Esophagus squamous epithelium (tissue), 5 donors: ENCODE measurements at places on chromosomes 5 and 9.

GRCh38 chr9:112601636-112602035 lies 115.0 kb downstream of the KIAA1958 start:
- DNase-seq: no peak

DNA sequence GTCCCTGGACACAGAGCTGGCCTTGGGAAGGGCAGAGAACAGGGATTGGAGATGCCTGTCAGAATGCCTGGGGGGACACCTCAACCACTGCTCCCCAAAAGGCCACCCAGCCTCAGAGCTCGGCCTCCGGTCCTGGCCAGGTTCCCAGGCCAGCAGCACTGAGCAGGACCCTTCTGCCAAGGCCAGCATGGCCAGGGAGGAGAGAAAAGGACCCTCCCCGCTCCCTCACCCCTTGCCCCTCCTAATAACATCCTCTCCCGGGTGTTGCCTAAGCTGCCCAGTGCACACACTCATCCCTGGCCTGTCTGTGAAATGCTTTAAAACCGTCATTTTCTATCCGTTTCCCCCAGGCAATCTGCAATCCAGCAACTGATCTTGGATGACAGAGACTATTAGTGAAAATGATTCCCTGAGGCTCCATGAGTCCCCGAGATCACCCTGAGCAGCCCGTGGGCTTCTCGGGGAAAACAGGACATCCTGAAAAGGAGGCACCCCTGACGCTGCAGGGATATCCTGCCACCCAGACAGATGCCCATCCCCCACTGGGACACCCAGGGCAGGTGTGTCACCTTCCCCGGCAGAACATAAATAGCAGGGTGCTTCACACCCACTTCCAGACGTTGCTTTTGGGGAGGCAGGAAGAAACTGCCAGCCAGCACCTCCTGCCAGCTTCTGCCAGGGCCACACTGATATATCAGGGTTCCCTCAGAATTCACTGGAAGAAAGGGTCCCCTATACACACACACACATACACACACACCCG lies 75.3 kb downstream of the ADAMTS2 start:
- no peak for DNase-seq

DNA sequence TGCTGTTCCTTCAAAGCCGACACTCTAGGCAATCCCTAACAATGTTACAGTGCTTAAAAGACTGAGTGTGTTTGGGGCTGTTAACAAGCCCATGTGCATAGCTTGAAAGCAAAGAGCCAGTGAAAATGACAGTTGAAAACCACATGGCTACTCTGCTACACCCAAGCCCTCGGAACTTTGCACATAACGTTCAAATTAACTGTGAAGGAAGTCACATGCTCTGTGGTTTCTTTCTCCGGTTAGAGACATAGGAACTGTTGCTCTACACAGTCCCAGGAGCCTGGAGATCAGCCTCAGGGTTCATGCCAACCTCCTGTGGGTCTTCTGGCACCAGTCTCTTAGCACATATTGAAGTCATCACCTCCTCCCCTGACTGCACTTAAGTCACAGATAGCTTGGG lies 51.1 kb downstream of the C9orf152 start:
- DNase-seq: no peak

- no peak for DNase-seq
Observed at GRCh38 chr5:2836133-2836532, 84.7 kb upstream of the IRX2 start.

- DNase-seq: no peak
Observed at GRCh38 chr5:113022661-113023060, 46.1 kb downstream of the DCP2 start.

GRCh38 chr5:32526810-32527209 lies 58.5 kb upstream of the SUB1 start:
- DNase-seq: no peak

DNA sequence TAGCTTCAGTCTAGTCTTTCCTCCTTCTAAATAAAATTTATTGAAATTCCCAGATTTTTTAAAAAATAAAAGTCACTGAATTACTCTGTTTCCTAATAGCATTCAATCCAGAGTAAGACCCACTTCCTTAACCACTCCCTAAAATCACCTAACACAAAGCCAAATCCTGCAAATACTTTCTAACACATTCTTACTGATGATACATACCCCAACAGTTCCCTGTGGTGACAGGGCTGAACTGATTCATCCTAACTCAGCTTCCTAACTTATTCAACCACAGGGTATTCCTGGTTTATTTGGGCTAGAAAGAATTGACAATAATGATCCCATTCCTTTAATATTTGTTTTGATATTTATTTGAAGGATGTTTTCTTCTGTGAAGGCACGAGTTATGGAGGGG lies 40.7 kb upstream of the ZNF300 start:
- no peak for DNase-seq

GRCh38 chr5:76986825-76987526 lies 34.1 kb downstream of the CRHBP start:
- DNase-seq: no peak

- no peak for DNase-seq
Observed at GRCh38 chr9:83061036-83061435, 1.9 kb downstream of the RASEF start.

- DNase-seq: no peak
Observed at GRCh38 chr5:1232780-1233179, 7.6 kb downstream of the SLC6A18 start.

GRCh38 chr9:12643686-12644085 lies 49.5 kb upstream of the TYRP1 start:
- DNase-seq: no peak
